ENCODE measurements at places on chromosomes 6 and 20.

DNA sequence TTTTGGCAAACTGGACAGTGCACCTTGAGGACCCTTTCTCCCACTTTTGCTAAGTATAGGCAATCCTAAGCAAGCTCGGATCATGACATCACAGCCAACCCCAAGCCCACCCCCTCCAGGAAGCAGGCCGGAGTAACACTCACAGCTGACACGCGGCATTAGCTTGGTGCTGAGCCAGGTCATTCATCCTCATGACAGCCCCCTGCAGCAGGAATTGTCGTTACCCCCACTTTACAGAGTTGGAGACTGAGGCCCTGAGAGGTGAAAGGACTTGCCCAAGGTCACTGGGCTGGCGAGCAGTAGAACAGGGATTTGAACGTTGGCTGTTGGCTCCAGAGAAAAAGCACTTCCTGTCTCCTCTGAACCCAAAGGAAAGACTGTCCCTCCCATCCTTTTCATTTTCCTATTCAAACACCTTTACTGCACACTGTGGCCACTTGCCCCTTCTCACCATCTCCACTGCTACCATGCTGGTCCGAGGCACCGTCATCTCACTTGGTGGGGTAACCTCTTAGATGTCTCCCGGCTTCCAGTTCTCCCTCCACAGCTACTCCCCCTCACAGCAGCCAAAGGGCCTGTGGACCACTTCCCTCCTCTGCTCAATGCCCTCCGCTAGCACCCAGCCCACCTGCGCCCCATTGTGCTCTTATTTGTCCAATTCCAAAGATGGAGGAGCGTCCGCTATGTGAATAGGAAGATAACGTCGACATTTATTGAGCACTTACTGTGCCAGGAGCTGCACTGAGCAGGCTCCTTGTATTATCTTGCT lies 84.7 kb downstream of the PREX1 start:
- no peak for DNase-seq

GRCh38 chr6:110239526-110240274 lies 59.5 kb downstream of the CDC40 start:
- no peak for DNase-seq

DNA sequence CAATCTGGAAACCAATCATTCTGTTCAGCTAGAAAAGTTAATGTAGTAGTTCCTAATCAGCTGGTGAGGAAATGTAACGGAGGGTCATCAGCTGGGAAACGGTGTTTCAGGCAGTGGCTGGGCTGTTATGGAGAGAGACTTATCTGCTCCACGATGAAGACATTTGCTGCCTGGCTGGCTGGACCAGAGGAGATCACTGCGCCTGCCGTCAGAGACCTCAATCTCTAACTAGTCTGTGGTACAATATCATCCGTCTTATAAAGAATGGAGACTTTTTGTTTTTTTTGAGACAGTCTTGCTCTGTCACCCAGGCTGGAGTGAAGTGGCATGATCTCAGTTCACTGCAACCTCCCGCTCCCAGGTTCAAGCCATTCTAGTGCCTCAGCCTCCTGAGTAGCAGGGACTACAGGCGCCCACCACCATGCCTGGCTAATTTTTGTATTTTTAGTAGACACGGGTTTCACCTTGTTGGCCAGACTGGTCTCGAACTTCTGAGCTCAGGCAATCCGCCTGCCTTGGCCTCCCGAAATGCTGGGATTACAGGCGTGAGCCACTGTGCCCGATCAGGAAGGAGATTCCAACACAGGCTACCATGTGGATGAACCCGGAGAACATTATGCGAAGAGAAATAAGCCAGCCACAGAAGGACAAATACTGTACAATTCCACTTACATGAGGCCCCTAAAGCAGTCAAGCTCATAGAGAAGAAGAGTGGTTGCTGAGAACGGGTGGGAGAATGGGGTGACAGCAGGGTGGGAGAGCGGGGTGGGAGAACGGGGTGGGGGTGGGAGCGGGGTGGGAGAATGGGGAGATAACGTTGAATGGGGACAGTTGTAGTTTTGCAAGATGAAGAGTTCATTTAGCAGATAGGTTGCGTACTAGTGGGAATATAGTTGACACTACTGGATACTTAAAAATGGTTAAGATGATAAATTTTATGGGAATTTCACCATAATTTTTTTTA lies 115.1 kb downstream of the SULF2 start:
- DNase-seq: no peak

DNA sequence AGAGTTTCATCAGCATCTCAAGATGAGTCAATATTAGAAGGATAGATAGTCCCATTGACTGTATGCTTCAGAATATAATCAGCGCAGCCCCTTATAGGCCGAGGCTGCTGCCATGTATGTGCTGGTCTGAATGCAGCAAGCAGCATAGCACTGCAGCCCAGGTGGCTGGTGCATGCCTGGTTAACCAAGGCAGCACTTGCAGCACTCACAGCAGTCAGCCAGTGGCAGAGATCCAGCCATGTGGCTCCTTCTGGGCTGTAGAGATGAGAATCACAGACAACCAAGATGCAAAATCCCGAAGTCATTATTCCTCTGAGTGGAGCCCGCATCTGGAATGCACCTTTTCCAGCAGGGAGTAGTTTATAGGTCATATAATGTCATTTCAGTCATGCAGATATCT lies 251.9 kb downstream of the UST start:
- DNase-seq: no peak

- DNase-seq: no peak
Measured at GRCh38 chr20:45263556-45264266, 9.3 kb upstream of the SLPI start.

GRCh38 chr6:161058741-161059140 lies 67.2 kb downstream of the MAP3K4 start:
- no peak for DNase-seq

DNA sequence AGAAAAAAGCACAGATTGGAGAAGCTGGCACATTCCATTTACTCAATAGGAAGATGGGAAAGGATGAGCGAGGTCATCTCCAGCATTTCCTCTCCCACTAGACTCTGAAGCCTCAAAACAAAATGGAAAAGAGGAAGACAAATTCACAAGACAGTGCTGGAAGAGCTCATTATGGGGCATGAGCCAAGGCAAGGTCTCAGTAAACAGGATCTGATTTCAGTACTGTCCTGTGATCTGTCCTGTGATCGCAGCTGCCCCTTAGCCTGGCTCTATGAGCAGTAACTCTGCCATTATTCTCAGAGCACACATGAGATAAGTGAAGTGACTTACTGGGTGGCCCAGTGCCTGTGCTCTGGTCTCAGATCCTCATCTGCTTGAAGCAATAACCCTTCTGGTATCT lies 68.1 kb upstream of the SLC4A11 start:
- DNase-seq: no peak

GRCh38 chr6:17703256-17703694 lies 3.5 kb downstream of the NUP153 start:
- DNase-seq: no peak

DNA sequence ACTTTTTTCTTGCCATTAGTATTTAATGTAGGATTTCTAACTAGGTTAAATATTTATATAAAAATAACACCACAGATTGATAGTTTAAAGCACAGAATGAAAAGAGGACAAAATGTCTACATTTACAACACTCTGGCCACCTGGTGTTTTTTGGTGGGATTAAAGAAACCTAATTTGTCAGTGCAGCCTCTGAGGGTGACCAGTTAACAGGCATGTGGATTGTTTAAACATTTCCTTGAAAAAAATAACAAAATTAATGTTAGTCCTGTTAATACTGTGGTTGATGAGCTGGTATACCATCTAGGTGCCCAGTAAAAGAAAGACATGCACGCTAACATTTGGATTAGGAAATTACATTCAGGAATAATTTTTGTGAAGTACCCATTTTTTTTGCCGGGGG lies 8.8 kb downstream of the SLC9A8 start:
- DNase-seq: no peak

DNA sequence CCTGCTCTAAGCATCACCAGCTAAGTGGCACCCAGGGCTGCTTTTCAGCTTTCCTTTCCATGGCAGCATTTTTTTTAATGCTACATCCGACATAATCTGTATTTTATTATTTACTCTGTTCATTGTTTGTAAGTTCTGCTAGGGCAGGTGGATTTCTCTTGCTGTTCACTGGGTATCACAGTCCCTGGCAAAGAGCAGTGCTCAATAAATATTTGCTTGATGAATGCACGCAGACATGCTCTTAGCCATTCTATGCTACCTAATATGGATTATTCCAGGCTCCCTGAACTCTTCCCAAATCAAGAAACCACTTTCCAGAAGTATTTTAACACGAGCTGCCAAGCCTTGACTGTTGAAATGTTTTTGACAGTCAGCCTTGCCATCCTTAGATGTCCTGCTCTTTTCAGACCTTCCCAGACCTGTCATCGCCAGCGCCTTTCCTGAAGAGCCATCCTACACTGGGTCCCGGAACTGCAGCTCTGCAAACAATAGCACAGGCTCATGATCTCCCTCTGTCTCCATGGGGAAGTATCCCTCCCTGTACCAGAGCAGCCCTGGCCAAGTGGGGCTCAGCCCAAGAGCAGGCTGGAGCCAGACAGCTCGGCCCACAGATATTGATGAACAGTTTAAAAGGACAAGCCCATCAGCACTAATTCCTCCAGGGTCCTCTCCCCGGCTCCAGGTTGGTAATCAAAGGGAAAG lies 136.5 kb upstream of the CDH4 start:
- DNase-seq: no peak

GRCh38 chr6:72966628-72967280 lies 258.5 kb downstream of the KHDC1L start:
- DNase-seq: no peak

DNA sequence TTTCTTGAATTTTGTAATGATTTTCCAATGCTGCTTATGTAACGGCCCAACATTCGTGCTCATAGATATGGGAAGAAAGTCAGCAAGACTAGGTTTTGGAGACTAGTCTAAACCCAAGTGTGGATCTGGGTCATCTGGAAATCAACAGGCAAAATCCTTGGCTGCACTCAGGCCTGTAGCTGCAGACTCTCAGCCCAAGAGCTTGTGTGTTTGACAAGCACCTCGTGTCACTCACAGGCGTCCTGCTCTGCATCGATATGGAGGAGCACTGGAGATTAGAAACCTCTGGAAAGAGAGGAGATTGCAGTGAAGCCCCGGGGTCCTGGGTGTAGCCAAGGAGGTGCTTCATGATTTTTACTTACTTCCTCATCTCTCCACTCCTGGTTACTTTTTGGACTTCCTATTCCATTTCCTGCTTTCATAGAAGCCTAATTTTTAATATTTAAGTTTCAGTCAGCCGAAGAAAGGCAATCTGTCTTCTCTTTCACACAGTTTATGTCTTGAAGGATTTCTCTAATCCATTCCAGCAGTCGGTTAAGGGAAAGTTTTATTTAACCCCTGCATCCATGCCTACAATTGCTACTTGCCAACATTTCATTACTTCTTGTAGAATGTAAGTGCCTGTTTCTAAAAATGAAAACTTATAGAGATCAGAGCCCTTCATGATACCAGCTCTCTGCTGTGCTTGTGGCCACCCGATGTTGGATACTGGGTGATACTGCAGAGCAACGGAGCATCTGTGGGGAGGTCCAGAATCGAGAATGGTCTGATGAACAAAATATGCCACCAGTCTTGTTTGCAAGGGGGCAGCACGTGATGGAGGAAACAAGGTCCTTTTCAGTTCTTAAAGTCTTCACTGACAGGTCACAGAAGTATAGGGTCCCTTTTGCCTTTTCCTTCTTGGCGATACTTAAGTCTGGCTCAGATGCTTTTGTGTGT lies 296.3 kb downstream of the QKI start:
- DNase-seq: no peak

DNA sequence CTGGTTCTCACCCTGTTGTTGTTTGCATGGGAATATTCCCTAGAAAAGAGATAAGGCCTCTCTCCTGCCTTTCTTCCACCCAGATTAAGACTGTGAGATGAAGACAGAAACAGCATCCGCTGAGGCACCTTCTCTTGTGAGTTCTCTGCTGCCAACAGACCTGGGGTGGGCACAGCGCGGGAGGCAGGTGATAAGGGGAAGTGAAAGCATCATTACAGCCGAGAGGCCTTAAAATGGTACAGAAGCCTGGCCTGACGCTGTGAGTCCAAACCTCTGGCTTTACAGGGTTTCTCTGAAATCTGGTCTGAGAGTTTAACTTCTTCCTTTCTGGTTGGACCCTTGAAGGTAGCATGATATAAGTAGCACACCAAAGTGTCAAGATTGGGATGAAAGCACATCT lies 21.0 kb upstream of the IYD start:
- DNase-seq: no peak

DNA sequence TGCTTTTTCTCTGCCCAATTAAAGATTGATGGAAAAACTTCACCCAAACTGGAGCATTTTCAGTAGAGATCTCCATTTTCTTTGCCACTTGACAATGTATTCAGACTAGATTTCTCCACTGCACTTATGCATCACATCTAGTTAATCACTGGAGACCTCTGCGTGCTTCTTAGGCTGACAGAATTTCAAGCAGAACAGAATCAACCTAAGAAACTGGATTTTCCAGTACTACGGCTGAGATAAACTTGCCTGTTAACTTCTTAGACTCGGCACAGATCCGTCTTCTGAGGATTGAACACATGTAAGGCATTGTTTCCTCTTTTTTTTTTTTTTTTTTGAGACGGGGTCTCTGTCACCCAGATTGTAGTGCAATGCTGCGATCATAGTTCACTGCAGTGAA lies 139.2 kb downstream of the LRRC1 start:
- DNase-seq: no peak

DNA sequence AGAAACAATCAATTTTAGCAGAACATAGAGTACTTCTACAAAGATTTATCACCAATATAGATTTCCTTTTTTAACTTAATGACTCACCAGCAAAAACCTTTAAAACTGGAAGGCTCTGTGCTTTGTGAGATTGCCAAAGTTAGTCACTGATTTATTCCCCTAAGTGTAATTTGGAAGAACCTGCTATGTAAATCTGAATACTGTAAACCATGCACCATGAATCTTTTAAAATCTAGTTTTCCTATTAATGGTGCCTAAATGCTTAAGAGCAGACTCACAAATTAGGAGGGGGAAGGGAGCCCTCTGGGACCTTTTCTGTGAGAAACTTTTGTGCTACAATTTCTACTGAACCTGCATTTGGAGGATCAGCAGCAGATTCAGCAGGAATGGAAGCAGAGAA lies 57.8 kb upstream of the PNRC1 start:
- DNase-seq: no peak

- DNase-seq: no peak
Measured at GRCh38 chr20:63321148-63321831, 28.3 kb downstream of the COL20A1 start.

GRCh38 chr6:75124983-75125382 lies 80.9 kb downstream of the COL12A1 start:
- DNase-seq: no peak

GRCh38 chr6:105740946-105741645 lies 338.2 kb upstream of the PREP start:
- DNase-seq: no peak

- DNase-seq: no peak
Measured at GRCh38 chr20:61949363-61949713, 116.3 kb downstream of the TAF4 start.

DNA sequence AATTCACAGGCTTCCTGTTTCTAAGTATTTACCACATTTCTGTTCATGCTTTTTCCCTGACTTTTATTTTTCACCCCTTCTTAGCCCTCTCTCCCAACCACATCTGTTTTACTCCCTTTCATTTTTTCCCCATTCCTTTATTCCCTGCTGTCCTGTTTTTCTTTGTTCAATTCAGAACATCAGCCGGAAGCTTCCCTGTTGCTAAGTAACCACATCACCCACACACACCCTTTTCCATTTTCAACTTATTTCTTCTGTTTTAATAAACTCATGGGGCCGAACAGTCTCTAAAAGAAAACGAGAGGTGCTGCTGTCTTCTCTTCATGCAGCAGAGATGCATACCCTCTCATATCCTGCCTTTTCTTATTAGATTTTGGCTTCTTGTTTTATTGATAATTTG lies 53.5 kb upstream of the CEP85L start:
- DNase-seq: no peak

Data from stimulated activated CD8-positive, alpha-beta memory T cell treated with anti-CD3 and anti-CD28 coated beads, Interleukin-4, amount 100 ng/mL, for 48 hours (primary cell).